Tibial artery (tissue), 4 donors: ENCODE measurements at places on chromosomes 1 and 21.

GRCh38 chr1:211017075-211017718 is 116.8 kb downstream of the KCNH1 start:
- no peaks in the 10 kb centered on the region for H3K4me1 ChIP-seq
- no peaks in the 10 kb centered on the region for H3K36me3 ChIP-seq
- DNase-seq, result no peak
- H3K27ac ChIP-seq, result no peak overlapping the region
- no peaks in the 10 kb centered on the region for H3K27me3 ChIP-seq

DNA sequence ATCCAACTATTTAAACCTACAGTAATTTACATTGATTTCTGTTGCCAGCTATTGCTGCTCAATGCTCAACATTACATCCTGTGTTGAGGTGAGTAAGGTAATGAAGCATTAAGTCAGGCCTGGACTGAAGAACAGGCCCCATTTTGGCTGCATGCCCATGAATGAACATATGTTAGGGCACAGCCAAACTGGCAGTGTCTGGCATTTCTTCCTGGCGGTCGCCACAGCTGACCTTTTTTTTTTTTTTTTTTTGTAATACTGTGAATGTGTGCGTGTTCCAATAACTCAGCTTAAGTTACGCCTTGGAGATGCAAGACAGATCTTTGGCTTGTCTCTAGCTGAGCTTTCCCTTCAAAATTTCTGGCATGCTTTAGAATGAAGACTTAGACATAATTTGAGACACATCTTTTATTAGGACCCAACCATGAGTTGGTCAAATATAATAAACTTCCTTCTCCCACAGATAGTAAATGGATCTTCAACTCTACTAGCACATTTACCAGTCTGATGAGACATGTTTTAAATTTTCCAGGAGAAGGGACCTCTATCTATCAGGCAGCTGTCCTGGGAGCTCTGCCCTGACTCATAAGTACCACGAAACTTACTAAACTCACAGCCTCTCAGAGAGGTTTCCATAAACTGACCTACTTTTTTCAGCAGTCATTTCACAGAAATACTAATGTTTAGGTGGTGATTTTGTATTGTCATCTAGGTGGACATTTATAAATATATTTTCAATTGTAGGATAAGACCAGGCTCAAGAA is 341.1 kb upstream of the RUNX1 start:
- no peaks in the 10 kb centered on the region for H3K4me1 ChIP-seq
- no peak overlapping the region for H3K4me3 ChIP-seq
- H3K27me3 ChIP-seq, result no peaks in the 10 kb centered on the region
- no peak for DNase-seq
- H3K27ac ChIP-seq, result no peak overlapping the region

- no peaks in the 10 kb centered on the region for H3K36me3 ChIP-seq
- peak overlapping the region; percentile 56 for H3K27ac ChIP-seq
- peak; percentile 53 for DNase-seq
- peaks cover 18% of the 10 kb centered on the region for H3K4me1 ChIP-seq
- H3K4me3 ChIP-seq, result no peak overlapping the region
- no peaks in the 10 kb centered on the region for H3K27me3 ChIP-seq
Observed at GRCh38 chr1:203038217-203038741, 12.0 kb downstream of the PPFIA4 start.

DNA sequence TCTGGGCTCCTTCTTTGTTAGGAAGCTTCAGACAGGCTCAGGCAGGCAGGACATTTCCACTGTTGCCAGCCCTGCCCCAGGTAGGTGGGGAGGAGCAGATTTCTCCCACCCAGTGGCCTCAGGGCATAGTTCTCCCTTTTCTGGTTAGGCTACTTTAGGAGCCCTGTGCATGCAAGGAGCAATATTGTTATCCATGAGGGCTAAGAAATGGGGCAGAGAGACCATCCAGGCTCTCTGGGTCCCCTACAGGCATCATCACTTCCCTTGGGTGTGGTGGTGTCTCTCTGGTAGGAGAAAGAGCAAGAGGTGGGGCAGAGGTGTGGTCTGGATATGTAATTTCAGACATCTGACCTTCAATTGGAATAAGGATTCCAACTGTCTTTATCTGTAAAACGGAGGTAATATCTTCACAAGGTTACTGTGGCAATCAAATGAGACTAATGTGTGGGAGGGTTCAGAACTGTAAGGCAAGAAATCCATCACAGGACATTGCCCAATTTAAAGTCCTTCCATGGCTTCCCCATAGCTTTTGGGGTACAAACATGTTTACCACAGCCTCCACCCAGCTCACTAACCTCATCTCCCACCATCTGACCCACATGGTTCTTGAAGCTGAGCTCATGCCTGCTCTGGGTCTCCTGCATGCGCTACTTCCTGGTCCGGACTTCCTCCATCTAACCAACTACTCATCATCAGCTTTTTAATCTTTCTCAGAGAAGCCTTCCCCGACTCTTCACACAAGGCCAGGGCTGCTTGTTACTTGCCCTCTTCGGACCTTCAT is 26.1 kb downstream of the PCAT6 start:
- no peak for DNase-seq
- no peak overlapping the region for H3K4me3 ChIP-seq
- H3K4me1 ChIP-seq, result no peaks in the 10 kb centered on the region

DNA sequence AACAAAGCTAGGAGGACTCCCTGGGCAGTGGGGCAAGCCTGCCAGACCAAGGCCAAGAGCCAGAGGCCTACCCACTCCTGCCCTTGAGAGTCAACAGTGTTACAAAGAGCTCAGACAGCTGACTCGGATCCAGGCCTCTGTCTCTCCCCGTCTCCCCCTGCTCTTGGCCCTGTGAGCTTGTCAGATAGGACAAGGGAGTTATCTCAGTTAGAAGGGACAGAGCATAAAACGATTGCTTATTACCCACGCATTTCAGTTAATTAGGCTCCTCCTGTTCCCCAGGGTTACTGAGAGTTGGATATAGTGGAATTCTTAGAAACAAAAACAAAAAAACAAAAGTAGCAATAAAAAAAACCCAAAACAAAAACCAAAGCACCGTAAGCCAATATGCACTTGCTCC is 1.3 kb downstream of the SLC41A1 start:
- H3K36me3 ChIP-seq, result no peaks in the 10 kb centered on the region
- no peaks in the 10 kb centered on the region for H3K27me3 ChIP-seq
- peak overlapping the region; percentile 97 for H3K4me3 ChIP-seq
- peaks cover 64% of the 10 kb centered on the region for H3K4me1 ChIP-seq

DNA sequence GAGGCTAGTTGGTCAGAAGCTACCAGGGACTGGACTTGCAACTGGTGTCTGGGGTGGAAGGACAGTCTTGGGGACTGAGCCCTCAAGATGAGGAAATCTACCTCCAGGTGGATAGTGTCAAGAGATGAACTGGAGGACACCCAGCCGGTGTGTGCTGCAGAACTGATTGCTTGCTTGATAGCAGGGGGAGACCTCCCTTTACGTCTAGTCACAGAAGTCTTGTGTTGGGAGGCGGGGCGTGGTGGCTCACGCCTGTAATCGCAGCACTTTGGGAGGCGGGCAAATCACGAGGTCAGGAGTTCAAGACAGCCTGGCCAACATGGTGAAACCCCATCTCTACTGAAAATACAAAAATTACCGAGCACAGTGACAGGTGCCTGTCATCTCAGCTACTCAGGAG is 4.9 kb downstream of the RCC2 start:
- H3K4me1 ChIP-seq, result peaks cover 20% of the 10 kb centered on the region
- no peak for DNase-seq
- H3K27me3 ChIP-seq, result no peaks in the 10 kb centered on the region
- H3K27ac ChIP-seq, result no peak overlapping the region

- H3K27me3 ChIP-seq, result no peaks in the 10 kb centered on the region
- no peak overlapping the region for H3K27ac ChIP-seq
- H3K4me1 ChIP-seq, result no peaks in the 10 kb centered on the region
- no peak overlapping the region for H3K4me3 ChIP-seq
Observed at GRCh38 chr1:193222056-193222615, 35.7 kb upstream of the B3GALT2 start.

- peaks cover 2% of the 10 kb centered on the region for H3K4me1 ChIP-seq
- H3K27me3 ChIP-seq, result no peaks in the 10 kb centered on the region
- H3K4me3 ChIP-seq, result no peak overlapping the region
- H3K36me3 ChIP-seq, result no peaks in the 10 kb centered on the region
- DNase-seq, result no peak
Observed at GRCh38 chr1:72015006-72015405, 267.3 kb downstream of the NEGR1 start.

DNA sequence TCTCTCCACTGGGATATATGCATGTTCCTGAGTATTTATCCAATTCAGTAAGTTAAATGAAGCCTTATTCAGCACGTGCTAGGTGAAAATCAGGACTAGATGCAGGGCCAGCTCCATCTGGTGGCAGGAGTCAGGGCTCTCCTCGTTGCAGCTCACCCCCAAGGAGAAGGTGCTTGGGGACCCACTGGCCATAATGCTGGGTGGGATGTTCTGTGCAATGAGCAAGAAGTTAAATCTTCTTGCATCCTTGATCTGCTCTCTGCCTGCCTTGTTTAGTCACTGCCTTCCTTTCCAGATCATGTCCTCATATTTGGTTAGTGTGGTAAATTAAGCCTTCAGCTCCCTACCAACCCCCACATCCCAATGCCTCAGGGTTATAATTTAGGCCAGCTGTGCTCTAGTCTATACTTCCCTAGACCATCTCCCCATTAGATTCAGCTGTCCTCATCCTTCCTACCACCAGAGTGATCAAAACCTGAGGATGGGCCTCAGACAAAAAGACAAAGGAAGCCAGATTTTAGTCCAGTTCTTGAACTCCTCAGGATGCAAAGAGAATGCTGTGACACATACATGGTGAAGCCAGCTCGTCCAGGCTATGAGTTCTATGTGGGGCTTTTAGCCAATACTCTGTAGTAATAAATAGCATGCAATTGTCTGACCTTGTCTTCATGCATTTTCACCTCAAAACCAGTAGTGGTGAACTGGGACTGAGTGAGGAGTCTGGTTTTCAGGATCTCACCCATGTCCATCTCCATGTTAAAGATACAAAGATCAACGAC is 55.9 kb downstream of the SEC16B start:
- H3K36me3 ChIP-seq, result no peaks in the 10 kb centered on the region
- H3K4me1 ChIP-seq, result no peaks in the 10 kb centered on the region
- DNase-seq, result no peak
- no peak overlapping the region for H3K27ac ChIP-seq
- H3K27me3 ChIP-seq, result no peaks in the 10 kb centered on the region

GRCh38 chr1:40392221-40392620 is 18.7 kb downstream of the SMAP2 start:
- DNase-seq, result no peak
- H3K36me3 ChIP-seq, result no peaks in the 10 kb centered on the region
- H3K27me3 ChIP-seq, result no peaks in the 10 kb centered on the region
- peaks cover 20% of the 10 kb centered on the region for H3K4me1 ChIP-seq
- H3K27ac ChIP-seq, result peak overlapping the region; percentile 37

GRCh38 chr1:34055818-34056217 is 109.2 kb downstream of the CSMD2 start:
- H3K27me3 ChIP-seq, result peaks cover 17% of the 10 kb centered on the region
- no peak overlapping the region for H3K27ac ChIP-seq
- H3K36me3 ChIP-seq, result no peaks in the 10 kb centered on the region
- no peak overlapping the region for H3K4me3 ChIP-seq
- no peak for DNase-seq
- H3K4me1 ChIP-seq, result no peaks in the 10 kb centered on the region
